ENCODE measurements at places on chromosomes 11 and 22.

DNA sequence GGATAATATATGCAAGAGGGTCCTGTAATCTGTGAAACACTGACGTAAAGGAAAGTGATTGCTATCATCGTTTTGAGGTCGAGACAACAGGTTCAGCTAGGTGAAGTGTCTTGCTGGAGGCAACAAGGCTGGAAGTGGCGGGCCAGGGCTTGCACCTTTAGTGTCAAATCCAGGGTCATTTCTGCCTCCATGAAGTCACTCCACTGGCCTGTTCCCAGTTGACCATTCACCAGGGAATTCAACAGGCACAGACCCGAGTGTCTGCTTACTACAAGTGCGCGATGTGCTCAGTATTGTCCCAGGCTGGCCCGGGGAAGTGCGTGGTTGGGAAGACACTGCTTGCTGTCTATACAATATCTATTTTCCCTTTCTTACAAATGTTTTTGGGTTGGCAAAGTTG lies 225.0 kb downstream of the CEP164 start:
- DNase-seq, result no peak

DNA sequence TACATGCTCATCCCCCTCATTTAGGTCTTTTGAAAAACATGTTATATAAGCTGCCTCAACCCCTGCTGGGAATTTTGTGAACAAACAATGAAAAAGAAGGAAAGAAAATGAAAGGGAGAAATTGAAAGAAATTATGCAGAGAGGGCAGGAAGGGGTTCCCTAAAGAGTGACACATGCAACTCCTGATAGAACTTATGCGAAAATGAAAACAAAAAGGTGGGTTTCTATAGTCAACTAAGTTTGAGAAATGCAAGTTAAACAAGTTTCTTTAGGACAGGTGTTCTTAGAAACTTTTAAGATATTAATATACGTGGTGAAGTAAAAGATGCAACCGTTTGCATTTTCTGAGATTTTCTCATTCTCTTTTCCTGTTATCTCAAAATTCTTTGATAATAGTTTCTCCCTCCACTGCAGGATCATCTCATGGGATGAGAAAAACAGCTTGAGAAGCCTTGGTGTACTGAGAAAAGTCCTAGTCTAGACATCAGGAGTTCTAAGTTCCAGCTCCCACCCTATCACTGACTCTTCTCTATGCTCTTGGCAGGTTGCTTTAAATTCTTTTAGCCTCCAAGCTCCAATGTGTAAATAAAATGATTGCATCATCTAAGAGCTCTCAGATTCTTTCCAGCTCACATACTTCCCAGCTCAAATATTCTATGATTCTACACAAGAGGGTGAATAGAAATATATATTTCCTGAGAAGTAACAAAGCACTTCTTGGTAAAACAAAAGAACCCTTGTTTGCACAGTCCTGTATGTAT lies 109.2 kb downstream of the FAM76B start:
- no peak for DNase-seq

DNA sequence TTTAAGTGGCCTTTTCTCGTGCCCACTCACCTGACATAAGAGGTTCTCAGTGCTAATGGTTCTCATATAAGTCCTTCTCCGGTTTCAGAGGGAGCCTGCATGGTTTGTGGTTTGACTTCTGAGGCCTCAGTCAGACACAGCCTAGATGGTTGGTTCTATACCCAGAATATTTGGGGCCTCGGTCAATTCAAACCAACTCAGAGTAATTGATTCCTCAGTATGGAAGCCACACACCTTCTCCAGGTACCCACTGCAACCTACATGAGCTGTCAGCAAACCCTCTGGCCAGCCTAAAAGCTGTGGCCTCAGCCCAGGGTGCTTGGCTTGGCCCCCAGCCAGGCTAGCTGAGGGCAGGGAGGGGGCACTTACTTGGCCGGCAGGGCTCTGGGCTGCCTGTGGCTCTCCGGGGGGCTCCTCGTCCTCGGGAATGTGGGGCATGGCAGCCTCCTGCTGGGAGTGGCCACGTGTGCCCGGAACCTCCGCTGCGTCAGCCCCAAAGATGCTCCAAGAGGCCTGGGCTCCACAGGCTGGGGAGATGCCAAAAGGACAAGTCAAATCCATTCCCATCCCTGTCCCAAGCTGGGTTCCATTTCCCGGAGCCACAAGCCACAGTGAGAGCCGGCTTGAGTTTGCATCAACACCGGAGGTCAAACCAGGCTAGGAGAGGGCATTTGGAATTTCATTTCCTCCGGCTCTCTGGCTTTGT lies 41.7 kb downstream of the IRAG1 start:
- no peak for DNase-seq

DNA sequence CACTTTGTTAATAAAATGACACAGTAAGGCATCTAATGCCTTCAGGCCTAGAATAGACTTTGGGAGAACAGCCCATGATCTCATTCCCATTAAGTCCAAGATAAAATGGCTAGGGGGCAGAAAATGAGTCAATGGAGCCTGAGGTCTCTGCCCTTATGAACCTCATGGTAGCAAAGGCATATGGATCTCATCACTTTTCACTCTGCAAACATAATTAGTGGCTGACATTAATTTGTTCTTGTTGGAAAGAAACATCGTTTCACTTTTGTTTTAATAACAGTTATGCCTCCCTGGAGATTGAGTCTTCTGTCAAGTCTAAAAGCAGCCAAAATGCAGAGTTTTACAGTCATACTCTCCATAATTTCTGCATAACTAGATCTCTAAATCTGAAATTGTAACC lies 111.8 kb upstream of the API5 start:
- peak; percentile 2 for DNase-seq

DNA sequence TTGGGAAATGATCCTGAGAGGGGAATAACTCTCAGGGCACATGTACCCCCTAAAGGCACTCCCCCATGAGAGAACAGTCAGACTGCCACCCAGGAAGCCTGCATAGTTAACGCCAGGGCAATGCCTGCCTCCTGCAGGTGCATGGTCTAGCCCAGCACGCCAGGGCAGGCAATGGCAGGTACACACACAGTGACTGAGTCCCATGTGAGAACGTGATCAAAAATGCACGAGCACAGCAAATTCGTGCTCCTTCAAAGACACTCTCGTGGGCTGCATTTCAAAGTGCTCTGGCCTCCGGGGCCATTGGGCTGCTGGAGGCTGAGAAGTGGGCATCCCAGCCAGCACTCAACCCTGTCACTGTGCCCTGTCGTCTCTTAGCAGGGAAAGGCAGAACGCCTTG lies 79.7 kb downstream of the SHANK2 start:
- DNase-seq, result no peak

GRCh38 chr11:3709977-3710376 lies 38.8 kb upstream of the CHRNA10 start:
- DNase-seq, result no peak

DNA sequence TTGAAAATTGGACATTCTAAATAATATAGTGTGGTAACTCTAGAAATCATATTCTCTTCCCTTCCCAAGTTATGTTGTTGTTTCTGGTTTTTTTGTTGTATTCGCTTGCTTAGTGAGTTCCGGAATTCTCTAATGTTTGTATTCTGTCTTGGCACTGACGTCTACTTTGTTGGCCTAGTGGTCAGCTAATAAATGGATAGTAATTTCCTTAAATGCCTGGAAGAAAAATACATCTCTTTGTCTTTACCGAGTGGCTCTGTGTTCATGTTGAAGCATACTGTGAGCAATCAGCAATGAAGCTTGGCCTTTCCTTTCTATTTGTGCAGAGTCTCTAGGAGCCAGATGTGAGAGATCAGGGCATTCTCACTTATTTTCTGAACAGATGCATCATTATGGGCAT lies 1225.7 kb downstream of the JRKL start:
- no peak for DNase-seq

DNA sequence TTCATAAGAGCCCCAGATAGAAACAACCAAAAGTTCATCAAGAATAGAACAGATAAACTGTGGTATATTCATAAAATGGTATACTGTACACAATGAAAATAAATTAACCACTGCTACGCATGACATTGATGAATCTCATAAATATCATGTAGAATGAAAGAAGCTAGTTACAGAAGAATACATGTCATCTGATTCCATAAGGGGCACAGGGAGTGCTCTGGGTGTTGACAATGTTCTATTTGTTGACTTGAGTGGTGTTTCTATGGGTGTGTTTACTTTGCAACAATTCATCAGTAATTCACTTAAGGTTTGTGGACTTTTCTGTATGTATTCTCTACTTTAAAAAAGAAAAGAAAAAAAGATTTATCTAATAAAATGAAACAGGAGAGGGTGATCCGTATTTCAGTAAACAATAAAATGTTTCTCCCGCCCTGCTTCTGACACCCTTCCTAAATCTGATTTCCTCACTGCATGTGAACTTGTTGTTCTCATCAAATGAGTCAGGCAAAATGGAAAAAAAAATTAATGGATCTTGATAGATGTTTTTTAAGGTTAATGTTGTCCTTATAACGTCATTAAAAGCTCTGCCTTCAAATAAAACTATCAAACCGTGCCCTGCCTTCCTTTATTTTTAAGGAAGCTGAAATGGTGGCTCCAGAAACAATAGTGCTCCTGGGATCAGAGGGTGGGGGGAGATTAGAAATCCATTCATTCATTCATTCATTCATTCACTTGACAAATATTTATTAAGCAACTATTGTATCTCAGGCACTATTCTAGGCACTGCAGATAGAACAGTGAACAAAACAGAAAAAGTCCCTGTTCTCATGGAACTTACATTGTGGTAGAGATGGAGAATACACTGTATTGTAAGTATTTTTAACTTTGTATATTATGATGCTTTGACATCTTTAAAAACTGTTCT lies 77.2 kb upstream of the CD44 start:
- DNase-seq, result no peak

DNA sequence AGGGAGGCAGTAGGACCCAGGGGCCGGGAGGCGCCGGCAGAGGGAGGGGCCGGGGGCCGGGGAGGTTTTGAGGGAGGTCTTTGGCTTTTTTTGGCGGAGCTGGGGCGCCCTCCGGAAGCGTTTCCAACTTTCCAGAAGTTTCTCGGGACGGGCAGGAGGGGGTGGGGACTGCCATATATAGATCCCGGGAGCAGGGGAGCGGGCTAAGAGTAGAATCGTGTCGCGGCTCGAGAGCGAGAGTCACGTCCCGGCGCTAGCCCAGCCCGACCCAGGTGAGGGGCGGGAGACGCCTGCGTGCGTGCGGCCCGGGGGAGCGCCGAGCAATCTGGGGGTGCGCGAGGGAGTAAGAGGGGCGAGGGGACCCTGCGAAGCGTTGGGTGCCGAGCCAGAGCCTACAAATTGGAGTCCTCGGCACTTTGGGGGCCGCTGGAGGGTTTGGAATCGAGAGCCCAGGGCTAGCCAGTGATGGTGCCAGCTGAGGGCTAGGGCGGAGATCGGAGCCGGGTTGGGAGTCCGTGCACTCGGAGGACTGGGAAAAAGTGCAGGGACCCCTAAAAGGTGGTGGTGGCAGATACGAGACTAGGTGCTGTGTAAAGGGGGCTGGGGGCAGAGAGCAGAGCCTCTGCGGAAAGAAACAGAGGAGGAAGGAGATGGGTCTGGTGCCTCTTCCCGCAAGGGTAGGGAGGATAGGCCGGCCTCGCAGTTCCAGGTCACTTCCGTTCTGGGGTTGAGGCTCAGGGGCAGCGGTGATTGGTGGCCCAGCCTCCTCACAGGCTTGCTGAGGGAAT lies at the start of gene SERPINH1:
SERPINH1 (plus strand) TSS at position 206 of the 788 bp plus-strand sequence. CDS start 4,097 bp downstream, outside the sequence.
- DNase-seq, result peak; percentile 84

DNA sequence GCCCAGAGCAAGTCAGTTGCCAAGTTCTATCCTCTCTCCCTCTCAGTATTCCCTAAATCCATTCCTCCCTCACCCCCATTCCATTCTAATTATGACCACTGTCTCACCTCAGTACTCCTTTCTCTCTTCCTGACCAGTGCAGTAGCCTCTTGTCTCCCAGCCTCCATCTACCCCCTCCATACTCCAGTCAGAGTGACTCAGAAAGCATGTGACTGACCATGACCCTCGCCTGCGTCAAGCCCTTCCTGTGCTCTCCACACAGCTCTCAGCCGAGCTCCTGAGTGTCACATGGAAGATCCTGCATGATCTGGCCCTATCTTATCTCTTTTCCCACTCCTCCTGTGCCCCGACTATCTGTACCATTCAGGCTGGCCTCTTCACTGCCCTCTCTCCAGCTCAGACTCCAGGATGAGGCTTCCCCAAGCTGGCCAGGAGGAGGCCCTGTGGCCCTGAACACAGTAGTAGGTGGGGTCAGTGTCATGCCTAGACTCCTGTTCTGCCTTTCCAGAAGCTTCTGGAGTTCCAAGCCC lies 42.6 kb downstream of the NEU3 start:
- DNase-seq, result no peak

DNA sequence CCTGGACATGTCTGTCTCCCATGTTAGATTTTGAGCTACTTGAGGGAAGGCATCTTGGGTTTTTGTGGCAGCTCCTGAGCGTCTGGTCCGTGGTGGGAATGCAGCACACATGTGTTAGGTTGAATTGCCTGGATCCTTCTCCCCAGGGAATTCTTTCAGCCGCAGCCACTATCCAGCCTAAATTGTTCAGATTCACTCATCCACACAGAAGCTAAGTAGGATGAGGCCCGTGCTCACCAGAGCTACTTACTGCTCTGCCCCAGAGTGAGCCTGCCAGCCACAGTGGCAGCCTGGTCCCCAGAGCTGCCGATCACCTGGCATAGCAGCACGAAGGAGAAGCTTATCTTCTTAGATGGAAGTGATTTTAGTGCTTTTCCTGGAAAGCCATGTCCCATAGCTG lies 34.4 kb upstream of the SORL1-AS1 start:
- DNase-seq, result no peak

DNA sequence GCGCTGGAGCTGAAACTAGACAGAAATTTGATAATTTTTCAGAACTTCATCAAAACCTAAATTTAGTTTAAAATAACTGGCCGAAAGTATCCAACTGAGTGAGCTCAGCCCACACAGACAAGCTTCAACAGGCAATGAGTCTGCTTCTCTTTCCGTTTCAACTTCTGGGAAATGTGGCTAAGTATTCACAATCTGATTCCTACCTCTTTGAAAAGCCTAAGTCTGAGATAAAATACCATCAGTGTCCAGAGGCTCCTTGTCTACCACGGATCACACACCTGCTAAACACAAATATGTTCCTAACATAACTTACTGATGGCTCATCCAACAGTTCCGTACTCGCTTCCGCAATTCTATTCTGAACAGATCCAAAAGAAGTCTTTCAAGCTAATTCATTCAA lies 8.5 kb downstream of the SIK3 start:
- DNase-seq, result no peak

All from G401 (cell line).